HuH-7 (cell line): ENCODE measurements at places on chromosomes 3 and 15.

GRCh38 chr3:71114610-71115009 is 468.9 kb downstream of the FOXP1 start:
- DNase-seq: no peak

DNA sequence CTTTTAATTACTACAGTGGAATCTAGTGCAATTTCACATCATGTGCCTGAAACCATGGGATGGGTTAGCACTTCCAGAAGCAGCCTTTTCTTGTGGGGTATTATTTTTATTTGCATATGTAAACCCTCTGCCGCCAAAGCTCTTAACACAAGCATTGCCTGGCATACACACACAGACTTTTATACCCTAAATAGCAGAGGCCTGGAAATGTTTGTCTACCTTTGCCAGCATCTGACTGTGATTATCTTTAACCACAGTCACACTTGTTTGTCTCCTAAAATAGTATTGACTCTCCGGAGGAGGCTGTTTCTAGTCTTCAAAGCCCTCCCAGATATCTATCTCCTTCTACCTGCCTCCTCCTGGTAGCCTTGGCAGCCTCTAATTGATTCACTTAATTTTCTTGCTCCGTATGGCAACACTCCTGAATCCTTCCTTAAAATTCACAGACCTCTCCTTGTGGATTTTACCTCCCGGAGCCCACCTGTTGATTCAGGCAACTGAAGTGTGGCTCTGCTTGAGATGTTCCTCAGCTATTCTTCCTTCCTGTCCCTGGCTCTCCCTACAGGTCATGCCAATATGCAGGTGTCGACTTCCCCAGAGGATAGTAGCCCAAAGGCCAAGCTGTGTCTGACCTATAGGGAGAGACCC is 127.1 kb upstream of the UMPS start:
- no peak for DNase-seq

DNA sequence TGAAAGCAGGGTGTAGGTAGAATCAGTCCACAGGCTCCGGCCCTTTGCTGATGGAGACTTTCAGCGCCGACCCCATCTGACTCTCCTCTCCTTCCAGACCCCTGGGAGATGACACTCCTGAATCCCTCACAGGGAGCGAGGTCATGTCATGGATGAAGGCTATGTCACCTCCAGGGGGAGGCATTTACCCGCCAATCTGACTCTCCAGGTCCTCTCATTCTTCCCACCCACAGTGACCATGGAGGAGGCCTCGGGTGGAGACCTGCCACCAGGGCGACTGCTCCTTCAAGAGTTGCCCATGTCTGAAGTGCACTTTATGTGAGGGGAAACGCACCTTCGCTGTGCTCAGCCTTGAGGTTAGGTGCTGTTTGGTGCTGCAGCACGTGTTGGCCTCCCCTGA is 112.7 kb downstream of the KLF13 start:
- peak; percentile 69 for DNase-seq

GRCh38 chr15:53861792-53862191 is 102.3 kb upstream of the WDR72 start:
- DNase-seq: no peak

DNA sequence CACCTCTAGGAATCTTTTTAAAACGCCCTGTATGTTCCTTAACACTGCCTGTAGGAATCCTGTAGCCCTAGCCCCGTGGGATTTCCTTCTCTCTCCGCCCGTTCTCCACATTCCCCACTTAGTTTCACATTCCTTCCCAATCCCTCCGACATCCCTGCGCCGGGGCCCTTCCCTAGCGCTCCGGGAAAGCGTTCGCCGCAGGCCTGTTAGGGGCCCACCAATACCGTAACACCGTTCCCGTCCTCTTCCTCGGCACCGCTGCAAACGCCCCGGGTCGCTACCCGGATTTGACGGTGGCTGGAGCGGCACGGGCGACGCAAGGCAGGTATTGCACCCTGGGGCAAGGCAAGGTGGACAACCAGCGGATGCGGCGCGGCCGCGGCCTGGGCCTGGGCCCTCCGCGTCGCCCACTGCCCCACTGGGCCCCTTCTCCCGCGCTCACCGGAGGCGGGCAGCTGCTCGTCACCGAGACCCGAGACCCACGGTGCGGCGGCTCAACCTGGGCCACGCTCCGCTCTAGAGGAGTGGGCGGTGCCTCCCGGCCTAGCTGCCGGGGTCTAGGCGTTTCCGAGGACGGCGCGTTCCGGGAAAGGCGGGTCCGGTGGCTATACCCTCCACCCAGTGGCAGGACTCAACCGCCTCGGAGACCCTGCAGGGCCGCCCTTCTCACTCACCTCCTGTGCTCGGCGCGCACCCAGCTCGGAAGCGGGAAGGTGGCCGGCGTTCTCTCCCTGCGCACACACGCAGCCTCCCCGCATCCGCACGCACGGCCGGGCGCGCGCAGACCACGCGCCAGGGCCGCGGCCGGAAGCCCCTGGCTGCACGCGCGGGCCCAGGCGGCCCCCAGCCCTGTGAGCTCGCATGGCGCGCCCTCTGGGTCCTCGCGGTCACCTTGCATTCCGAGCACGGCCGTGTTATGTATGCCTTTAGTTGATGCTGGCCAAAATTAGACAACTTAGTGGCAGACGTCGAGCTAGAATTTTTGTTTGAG is at the start of gene B3GALNT1:
TSS of gene B3GALNT1 (minus strand) at position 789 of the 991 bp plus-strand sequence. CDS start 18,595 bp downstream, outside the sequence.
- peak; percentile 55 for DNase-seq

DNA sequence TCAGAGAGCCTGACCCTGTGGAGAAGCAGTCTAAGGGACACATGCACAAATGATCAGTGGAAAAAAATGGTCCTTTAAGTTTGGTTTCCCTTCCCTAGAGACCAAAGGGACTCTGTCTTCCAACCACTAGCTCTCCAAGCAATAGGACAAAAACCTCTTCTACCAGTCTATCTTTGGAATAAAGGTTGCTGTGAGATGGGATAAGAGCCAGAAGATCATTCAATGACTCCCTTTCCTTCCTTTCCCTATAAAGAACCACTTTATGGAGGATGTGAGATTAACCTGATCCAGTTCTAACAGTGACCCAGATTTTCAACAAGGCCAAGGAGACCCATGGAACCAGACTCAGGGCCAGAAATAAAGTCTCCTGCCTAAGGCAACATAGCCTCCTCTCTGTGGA is 74.8 kb downstream of the DHX30 start:
- DNase-seq: no peak

DNA sequence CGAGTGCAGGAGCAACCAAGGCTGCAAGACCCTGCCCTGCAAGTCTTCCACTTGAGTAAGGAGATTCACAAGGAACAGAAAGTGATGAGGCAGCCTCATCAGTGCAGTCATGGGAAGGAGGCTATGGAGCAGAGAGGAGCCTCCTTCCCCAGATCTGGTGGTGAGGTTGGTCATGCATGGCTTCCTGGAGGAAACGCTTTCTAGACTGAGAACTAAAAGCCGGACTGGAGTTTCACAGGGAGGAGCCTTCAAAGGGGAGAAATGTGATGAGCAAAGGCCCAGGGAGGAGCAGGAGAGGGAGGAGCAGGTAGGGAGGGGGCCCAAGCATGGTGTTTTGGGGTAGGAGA is 139.9 kb downstream of the SRGAP3 start:
- DNase-seq: no peak

- DNase-seq: no peak
Observed at GRCh38 chr3:154071146-154071545, 50.0 kb upstream of the ARHGEF26 start.

DNA sequence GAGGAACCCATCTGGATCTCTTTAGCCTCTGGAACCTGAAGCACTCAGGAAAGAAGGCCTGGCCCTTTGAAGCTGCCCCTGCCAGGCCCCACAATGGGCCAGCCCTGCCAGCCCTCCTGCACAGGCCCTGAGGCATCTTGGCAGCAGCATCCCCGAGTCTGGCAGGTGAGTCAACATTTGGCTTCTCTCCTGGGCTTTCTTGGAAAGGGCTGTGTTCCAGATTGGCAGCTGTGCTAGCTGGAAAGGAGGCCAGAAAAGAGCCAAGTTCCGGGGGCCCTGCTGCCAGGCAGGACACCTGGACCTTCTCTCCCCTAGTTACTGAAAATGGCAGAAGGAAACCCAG is 187.2 kb downstream of the SHQ1 start:
- DNase-seq: no peak

DNA sequence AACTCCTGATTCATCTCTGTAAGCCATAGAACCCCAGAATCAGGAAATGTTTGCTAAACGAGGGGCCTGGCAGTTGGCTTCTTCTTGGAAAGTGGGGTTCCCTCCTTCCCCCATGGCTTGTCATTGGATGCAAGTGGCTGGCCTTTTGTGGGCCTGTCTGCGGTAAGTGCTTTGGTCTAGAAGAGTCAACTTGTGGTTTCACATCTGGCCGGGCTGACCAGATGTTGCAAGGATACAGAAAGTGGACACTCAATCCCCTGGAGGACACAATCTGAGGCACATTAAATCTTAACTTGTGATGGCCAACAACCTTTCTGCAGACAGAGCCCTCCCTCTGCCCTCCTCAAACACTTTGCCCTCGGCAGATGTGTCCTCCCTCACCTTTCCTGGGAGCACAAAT is 1.1 kb downstream of the FAH start:
- no peak for DNase-seq

DNA sequence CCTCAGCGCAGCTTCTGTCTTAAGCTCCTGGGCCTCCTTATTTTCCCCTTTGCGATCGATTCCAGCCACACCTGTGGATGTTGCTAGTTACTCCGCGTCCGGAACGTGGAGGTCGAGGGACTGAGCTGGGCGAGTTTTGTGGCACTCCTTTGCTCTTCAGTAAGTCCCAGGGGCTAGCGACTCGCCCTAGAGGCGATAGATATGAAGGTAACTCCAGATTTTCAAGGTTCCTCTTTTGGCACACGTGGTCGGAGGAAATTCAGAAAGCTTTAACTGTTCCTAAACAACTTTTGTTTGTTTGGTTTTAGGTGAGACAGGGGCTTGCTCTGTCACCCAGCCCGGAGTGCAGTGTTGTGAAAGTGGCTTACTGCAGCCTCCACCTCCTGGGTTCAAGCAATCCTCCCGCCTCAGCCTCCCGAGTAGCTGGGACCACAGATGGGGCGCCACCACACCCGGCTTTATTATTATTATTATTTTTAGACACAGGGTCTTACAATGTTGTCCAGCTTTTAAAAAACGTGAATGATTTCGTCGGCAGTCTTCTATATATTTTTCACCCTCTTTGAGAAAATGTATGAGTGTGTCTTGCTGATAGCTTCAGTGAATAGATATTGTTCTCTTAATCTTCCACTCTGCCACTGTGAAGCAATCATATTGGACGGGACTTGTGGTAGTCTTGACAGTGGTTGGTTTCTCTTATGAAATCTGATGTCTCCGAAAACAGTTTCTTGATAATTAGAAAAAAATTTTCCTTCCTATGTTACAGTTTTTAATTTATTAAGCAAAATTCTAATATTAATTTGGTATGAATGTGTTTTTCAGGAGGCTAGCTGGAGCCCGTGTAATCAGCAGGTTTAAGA is 785 bp downstream of the MFSD1 start:
- DNase-seq: no peak

- DNase-seq: no peak
Observed at GRCh38 chr3:175590745-175591144, 731.6 kb downstream of the NAALADL2 start.

DNA sequence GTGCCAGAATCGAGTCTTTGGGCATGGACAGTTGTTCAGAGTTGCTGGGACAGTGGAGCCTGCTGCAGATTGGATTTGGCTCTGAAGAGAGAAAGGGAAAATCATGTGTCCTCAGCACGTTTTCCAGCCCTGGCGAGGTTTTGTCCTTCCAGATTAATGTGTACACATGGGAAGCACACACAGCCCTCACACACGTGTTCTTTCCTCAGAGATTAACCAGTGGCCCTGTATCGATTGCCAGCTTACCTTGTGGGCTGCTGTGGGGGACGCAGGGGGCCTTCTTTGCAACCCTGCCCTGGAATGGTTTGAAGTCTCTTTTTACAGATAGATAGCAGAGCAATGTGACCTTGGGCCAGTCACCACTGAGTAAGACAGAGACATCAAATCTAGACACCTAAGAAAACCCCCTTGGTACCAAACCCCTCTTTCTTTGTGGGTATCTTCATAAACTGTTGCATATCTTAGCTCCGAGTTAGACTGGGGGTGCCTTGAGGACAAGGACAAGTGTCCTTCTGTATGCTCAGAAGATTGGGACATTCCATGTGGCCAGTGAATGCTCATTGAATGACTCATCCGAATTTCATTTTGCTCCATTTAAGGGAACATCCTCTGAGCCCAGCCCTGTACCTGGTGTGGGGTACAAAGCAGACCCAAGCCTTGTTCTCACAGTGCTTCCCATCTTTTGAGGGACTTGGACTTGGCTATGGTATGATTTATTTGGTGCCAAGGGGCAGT is 48.0 kb downstream of the SMAD6 start:
- DNase-seq: no peak

DNA sequence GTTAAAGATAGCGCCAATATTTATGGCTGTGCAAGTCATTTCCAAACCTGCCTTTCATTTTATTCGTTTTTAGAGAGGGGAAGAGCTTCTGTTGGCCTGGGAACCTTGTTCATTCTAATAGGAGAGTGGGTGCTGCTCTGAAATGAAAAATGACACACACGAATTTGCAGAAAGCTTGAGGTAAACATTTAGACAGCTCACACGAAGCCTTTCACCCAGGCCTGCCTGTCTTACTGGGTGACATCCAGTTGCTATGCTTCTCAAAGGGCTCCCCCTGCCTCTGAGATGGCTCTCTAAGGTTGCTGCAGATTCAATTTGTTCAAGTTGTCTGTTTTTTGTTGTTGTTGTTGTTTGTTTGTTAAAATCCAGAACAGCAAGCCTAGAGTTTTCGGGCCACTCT is 18.2 kb downstream of the PEX5L start:
- DNase-seq: no peak

DNA sequence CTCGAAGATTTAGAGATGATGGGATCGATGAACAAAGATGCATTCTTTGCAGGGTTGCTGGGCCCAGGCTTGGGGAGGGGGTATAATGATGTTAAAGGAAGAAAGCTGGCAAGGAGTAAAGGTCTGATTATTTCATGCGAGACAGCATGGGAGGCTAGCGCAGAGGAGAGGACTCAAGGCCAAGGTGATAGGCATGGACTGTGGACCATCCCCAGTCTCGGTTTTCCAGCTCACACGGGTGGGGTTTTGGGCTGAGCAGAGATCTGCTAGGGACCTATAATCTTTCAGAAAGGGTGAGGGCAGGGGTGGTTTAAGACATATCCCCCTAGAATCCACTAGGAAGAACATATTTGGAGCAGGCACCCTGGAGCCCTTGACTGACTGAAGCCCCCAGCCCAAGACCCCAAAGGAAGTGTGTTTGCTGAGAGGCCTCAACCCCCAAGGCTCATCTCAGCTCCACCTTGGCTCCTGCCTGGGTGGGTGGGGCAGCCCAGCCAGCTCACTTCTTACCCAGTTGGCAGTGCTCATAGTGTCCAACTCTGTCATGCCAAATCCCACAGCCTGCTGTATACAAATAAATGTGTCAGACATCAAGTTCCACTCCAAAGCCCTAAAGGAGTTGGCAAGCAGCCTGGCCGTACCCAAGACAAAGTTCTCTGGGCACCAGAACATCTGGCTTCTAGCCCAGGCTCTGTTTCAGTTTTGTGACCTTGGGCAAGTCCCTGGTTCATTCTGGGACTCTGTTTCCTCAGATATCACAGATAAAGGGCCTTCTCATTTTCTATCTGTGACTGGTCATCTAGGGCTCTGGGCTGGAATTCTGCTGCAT is 17.9 kb downstream of the ACSBG1 start:
- no peak for DNase-seq

DNA sequence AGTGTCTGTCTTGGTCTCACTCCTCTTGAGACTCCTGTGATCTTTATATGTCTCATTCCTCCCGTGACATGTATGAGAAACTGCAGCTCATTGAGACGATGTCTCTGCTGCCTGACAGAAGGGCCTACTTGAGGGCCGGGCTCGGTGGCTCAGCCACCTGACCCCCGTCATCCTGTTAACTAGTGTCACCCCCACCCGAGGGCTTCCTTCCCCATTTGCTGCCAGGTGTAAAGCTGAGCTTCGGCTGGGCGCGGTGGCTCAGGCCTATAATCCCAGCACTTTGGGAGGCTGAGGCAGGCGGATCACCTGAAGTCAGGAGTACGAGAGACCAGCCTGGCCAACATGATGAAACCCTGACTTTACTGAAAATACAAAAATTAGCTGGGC is 12.7 kb downstream of the SEMA4B start:
- no peak for DNase-seq
